NCI-H1048 (cell line): ENCODE measurements at places on chromosomes 11 and 22.

DNA sequence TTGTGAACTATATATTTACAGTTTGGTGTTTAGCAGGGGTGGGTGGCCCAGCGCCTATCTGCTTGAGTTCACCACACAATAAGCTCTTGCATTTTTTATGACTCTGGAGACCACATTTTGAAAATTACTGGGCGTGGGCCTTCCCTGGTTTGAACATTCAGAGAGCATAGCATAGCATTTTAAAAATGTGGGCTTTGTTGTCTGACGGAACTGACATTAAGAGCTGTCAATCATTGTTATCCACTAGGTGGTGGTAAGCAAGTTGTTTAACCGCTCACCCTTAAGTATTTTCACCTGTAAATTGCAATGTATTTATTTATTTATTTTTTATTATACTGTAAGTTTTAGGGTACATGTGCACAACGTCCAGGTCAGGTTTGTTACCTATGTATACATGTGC is 1.0 kb downstream of the NLRP14 start:
- DNase-seq, result no peak

DNA sequence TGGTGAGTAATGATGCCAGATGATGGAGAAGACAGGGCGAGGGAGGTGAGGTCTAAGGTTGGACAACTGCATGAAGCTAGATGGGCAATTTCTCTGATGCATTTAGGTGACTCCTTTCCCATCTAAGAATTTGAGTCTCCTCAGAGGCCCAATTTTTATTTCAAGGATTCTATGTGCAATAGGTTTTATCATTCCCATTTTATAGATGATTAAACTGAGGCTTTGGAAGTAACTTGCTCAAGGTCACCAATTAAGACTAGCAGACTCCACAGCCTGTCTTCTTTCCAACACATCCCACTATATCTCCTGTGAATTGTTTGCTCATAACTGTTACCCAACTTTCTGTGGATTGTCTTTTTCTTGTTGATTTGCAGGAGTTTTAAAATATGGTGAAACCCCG is 28.5 kb downstream of the DSCAML1 start:
- DNase-seq, result no peak

- no peak for DNase-seq
Observed at GRCh38 chr11:64339754-64340408, at the start of gene CCDC88B. TSS of gene CCDC88B (plus strand) at chr11:64340204. CDS start at chr11:64340267, 63 bp downstream.

GRCh38 chr11:34438529-34439507 is at the start of gene CAT:
TSS of gene CAT (plus strand) at chr11:34438934. CDS start at chr11:34439014, 80 bp downstream.
- peak; percentile 92 for DNase-seq
